ENCODE measurements at places on chromosomes 7 and 10. TPM values are rescaled to one million over a fixed set of nuclear protein-coding genes. Genes with fewer than 3 reads are reported as not detected.

Gene LIPF
- polyA plus RNA-seq: not detected

Gene AKR1C8
- 0.54 TPM for polyA plus RNA-seq

Gene FAM131B
- polyA plus RNA-seq: 45.9 TPM

Gene FBXO24
- polyA plus RNA-seq: 0.52 TPM

Gene RSPH10B
- polyA plus RNA-seq: 1.6 TPM
